ENCODE measurements at places on chromosomes 5 and 9. TPM values are rescaled to one million over a fixed set of nuclear protein-coding genes. Genes with fewer than 3 reads are reported as not detected.
A peak's percentile ranks its signal among the peaks of the same experiment; 100 is the strongest.

Gene SPINK1
- total RNA-seq: not detected

- no peak overlapping the region for H3K4me3 ChIP-seq
- H3K36me3 ChIP-seq: no peaks in the 10 kb centered on the region
- H3K4me1 ChIP-seq: peaks cover 63% of the 10 kb centered on the region
- H3K27me3 ChIP-seq: no peaks in the 10 kb centered on the region
- no peak overlapping the region for H3K27ac ChIP-seq
Observed at GRCh38 chr5:143056339-143056704, 286.1 kb downstream of the ARHGAP26 start.

DNA sequence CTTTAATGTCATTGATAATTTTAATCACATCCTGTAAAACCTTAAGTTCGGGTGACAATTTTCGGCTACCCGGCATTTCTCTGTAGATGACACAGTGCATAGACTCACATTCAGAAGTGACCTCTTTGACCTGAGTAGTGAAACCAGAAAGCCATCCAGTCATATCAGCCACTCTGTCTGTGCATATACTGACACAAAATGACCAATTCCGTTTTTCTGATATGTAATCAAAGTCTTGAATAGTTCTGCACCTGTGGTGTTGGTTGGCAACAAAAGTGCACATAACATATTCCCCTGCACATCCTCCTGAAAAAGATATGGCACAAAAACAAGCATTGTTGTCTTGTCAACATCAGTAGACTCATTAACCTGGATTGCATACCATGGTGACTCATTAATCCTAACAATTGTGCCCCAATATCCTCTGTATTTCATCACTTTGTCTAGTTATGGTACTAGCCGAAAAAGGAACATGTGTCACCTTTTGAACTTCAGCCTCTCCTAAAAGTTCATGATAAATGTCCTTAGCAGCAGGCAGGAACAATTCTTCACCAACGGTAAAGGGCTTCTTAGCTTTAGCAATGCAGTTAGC lies 4.6 kb upstream of the HNRNPA0 start:
- H3K36me3 ChIP-seq: no peaks in the 10 kb centered on the region
- DNase-seq: peak; percentile 6
- H3K27me3 ChIP-seq: no peaks in the 10 kb centered on the region
- no peak overlapping the region for H3K4me3 ChIP-seq

Gene CACFD1
- total RNA-seq: 8.5 TPM

DNA sequence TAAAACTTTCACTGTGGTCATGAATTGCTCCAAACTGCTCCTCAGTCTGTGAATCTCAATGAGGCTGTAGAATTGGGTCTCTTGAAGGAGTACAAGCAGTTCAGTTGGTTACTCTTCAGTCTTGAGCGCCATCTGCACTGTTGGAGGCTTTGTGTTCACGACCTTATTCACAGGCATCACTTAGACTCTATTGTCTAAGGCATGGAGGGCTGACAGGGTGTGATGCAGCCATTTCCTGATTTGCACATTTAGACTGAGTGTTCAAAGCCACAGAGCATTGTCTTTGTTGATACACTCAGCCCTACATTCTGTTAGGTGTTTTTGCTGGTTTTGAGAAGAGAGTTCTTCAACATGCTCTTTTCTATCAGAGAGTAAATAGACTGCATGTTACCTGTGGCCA lies 355.9 kb upstream of the RIOK2 start:
- no peak for DNase-seq
- H3K27me3 ChIP-seq: no peaks in the 10 kb centered on the region
- no peaks in the 10 kb centered on the region for H3K36me3 ChIP-seq
- H3K4me1 ChIP-seq: peaks cover 9% of the 10 kb centered on the region

Gene SCAMP1
- total RNA-seq: 57.7 TPM

GRCh38 chr5:424301-425110 lies 18.5 kb upstream of the EXOC3 start:
- no peak overlapping the region for H3K4me3 ChIP-seq
- peaks cover 7% of the 10 kb centered on the region for H3K4me1 ChIP-seq
- H3K36me3 ChIP-seq: peaks cover 4% of the 10 kb centered on the region
- DNase-seq: peak; percentile 59
- no peaks in the 10 kb centered on the region for H3K27me3 ChIP-seq

GRCh38 chr5:107517185-107518033 lies 153.3 kb downstream of the EFNA5 start:
- H3K27me3 ChIP-seq: peaks cover 30% of the 10 kb centered on the region
- H3K4me3 ChIP-seq: no peak overlapping the region
- H3K4me1 ChIP-seq: no peaks in the 10 kb centered on the region
- no peak for DNase-seq
- no peak overlapping the region for H3K27ac ChIP-seq

DNA sequence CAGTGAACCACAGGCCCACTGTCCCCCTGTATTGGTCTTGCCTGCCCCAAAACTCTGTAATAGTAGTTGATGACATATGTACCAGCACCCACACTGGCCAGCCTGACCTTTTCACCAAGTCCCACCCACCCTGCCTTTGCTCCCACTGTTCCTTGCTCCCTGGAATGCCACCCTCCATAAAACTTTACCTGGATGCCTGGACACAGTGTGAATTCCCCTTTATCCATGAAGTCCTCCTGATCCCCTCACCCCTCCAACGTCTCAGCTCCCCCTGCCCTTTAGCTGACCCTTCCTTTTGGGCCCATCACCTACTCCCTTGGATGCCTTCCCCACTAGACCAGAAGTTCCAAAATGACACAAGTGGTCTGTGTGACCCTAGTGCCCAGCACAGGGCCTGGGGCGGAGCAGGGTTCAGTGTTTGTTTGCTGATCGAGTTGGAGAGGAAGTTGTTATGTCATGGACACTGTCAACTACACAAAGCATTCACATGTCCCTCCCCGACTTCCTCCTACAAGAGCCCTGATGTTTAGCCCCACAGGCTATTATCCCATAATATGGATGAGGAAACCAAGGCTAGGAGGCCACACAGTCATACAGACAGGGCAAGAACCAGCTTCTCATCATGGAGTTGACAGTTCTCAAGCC lies 16.1 kb downstream of the AMBP start:
- no peak overlapping the region for H3K27ac ChIP-seq
- peaks cover 6% of the 10 kb centered on the region for H3K27me3 ChIP-seq
- DNase-seq: no peak
- no peaks in the 10 kb centered on the region for H3K36me3 ChIP-seq
- no peak overlapping the region for H3K4me3 ChIP-seq

GRCh38 chr5:139845846-139846681 lies 50.5 kb downstream of the PSD2 start:
- H3K27ac ChIP-seq: no peak overlapping the region
- H3K4me3 ChIP-seq: no peak overlapping the region
- H3K27me3 ChIP-seq: peaks cover 18% of the 10 kb centered on the region
- no peaks in the 10 kb centered on the region for H3K4me1 ChIP-seq
- H3K36me3 ChIP-seq: no peaks in the 10 kb centered on the region
- DNase-seq: no peak

GRCh38 chr5:99141534-99142128 lies 212.8 kb upstream of the CHD1 start:
- no peaks in the 10 kb centered on the region for H3K36me3 ChIP-seq
- no peak overlapping the region for H3K27ac ChIP-seq
- H3K4me1 ChIP-seq: no peaks in the 10 kb centered on the region
- DNase-seq: peak; percentile 8
- H3K27me3 ChIP-seq: no peaks in the 10 kb centered on the region

Gene POU5F2
- total RNA-seq: 0.76 TPM
